PC-3 (cell line): ENCODE measurements at places on chromosomes 5 and 9. TPM values are rescaled to one million over a fixed set of nuclear protein-coding genes. Genes with fewer than 3 reads are reported as not detected.

DNA sequence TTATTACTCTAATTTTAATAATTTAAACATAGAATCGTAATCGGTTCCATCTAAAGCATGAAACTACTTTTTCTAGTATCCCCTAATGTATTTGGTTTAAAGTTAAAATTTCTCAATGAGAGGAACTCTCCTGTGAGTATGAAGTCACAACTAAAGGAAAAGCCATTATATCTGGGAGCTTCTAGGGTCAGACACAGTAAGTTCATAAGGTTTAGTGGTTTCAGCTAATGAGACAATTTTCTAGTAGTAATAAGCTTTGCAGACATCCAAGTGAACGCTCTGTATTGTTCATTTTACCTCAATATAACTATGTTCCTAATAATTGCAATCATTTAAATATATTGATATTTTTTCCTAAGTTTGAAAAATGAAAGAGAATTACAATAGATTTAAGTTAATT lies 364.4 kb upstream of the CDH9 start:
- no peaks in the 10 kb centered on the region for H3K4me1 ChIP-seq
- H3K36me3 ChIP-seq = no peaks in the 10 kb centered on the region
- H3K27me3 ChIP-seq = no peaks in the 10 kb centered on the region
- no peak for DNase-seq

DNA sequence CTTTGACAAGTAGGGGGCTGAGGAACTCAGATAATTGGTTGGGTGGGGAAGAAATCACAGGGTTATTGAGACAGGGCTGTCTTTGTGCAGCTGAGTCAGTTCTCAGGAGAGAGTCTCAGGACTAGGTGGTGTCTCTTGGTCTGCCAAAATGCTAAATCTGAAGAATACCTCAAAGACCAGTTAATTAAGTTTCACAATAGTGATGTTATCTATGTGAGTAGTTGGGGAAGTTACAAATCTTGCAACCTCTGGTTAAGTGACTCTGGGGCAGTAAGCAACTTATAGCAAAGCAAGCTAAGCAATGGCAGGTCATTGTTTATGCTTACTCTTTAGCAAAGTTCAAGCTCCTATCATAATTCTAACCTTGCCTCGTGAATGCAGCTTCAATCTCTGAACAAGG lies 53.6 kb downstream of the GIN1 start:
- no peaks in the 10 kb centered on the region for H3K4me1 ChIP-seq
- H3K27me3 ChIP-seq = no peaks in the 10 kb centered on the region
- H3K27ac ChIP-seq = no peak overlapping the region
- no peak for DNase-seq

DNA sequence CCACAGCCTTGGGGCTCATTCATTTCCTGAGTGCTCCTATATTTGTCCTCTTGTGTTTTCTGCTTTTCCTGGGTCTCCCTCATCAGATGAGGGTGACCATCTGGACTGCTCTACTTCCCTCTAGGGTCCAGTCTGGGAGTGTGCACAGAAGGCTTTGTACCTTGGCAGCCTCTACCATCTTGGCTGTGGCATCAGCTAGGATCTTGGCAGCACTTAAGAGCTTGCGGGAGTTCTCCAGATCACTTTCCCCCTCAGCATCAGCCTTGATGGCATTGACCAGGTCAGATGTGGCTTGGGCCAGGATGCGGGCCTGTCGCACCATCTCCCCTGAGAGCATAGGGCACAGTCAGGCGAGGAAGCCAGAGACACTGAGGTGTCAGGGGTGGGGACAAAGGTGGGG lies 15.8 kb downstream of the TLN1 start:
- H3K4me3 ChIP-seq = no peak overlapping the region
- peaks cover 46% of the 10 kb centered on the region; the same call in 1 of the 2 replicates for H3K36me3 ChIP-seq
- H3K27ac ChIP-seq = no peak overlapping the region
- no peak for DNase-seq

Gene CDH9
- not detected in 2 replicates for total RNA-seq
